Body of pancreas (tissue), 4 donors: ENCODE measurements at places on chromosomes 2 and 18.

DNA sequence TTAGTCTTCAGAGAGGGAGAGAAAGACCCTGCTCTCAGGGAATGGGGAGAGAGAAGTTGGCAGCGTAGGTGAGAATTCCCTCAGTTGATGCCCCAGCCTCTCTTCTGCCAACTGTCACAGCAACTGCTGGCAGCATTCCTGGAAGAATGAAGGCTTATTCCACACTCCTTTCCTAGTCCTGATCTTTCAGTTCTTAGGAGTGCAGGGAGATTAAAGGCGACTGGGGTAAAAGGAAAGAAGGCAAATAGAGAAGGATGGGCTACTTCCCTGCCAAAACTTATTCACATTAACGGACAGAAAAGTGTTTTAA is 65.9 kb upstream of the ACAA2 start:
- DNase-seq = no peak

- DNase-seq = no peak
These were observed 22.4 kb downstream of the CTLA4 start for GRCh38 chr2:203889944-203890343.

DNA sequence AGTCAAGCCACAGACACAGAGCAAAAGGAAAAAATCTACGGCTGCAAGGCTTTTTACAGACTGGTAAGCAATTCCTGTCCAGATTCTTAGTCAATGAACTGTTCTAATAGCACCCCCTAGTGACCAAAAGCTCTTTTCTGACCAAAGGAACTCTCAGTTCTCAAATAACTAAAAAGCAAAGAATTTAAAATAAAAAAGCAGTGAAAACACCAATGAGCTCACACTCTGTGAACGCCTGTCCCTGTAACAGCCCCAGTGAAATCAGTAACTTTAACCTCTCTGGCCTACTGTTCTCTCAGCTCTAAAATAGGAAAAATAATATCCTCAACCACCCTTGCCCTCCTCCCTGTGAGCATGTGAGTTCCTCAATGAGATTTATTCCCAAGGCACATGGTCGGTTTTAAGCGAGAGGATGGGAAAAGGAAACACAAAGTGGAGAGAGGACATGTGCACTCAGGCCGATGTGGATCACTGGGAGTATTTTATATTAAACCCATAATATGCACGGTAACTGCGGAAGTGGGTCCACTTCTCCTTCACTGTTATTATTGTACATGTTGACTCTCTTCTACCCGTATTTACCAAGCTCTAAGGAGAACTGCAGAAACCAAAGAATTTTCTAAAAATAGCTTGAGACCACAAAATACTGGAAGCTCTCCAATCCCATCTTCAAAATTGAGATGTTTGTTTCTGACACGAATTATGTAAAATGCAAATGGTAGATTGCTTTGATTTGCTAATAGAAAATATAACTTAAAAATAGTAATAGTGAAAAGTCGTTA is 128.5 kb downstream of the STK39 start:
- peak; percentile 49 for DNase-seq

GRCh38 chr2:121037480-121037879 is 247.5 kb downstream of the TFCP2L1 start:
- no peak for DNase-seq

GRCh38 chr2:46355756-46356155 is 58.5 kb downstream of the EPAS1 start:
- no peak for DNase-seq

DNA sequence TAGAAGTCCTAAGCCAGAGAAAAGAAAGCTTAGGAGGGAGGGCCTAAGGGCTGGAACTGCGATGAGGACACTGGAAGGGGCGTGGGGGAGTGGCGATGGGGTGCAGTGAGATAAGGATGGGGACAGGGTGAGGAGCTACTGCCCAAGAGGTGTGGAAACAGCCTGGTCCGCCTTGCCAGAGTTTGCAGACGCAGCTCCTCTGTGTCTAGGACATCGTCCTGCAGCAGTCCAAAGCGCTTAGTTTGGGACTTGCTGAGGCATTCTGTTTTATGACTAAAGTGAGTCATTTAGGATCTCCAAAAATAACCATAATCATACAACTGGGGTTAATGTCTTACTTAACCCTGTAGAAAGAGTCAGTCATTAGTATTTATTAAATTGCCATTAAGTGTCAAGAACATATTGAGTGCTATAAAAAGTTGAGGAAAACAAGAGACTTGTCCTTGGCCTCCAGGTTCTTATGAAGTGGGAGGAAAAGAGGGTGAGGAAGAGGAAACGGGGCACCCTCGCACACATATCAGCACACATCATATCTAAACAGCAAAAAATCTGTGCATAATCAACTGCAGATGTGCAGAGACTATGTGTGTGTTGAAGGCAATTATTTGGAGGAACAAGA is 74.8 kb downstream of the CDK15 start:
- no peak for DNase-seq

DNA sequence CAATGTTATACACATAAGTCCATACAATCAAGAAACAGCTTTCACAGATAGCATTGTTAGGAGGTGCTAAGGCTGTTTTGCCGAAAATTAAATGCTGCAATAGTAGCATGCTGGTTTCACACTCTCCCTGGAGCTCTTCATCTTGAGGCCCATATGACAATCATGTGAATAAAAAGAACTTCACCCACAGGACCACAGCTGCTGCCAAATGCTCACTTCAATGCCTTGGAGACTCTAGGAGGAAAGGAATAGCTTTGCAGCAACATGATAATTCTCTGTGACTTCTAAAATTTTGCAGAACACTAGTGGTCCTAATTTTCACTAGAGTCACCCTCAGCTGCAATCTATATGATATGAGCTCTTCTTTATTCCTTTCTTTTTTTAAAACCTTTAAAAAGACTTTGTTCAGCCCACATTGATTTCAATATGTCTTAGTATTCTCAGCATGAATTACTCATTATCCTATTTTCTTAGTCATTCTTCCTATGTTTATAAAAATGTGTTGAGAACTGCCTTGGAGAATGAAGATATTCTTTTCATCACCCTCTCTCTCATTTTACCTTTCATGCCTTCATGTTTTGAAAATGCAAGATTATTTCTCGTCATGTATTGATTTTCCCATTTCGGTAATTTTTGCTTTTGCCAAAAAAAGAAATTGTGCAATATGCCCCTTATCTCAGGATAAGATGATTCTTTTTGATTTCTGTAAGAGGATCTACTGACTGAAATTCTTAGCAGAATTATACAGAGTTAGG is 108.2 kb downstream of the PDE1A start:
- DNase-seq = no peak

DNA sequence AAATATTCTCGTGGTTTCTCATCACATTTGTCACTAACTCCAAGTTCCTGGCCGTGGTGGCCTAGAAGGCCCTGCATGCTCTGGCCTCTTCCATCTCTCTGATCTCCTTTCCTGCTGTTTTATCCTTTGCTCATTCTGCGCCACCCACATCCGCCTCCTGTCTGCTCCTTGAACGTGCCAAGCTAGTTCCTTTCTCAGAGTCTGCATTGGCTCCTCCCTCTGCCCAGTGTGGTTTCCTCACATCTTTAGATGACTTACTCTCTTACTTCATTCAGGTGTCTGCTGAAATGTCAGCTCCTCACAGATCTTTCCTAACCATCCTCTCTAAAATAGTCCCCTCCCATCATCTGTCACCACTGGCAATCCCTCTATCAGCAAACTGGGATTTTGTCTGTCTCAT is 158.6 kb upstream of the RBMS1 start:
- no peak for DNase-seq

- peak; percentile 84 for DNase-seq
These were observed 71.7 kb downstream of the PTRHD1 start for GRCh38 chr2:24721470-24721869.

GRCh38 chr2:158984604-158985135 is 16.2 kb downstream of the TANC1 start:
- no peak for DNase-seq

GRCh38 chr2:67658820-67659219 is 261.7 kb downstream of the ETAA1 start:
- DNase-seq = no peak

GRCh38 chr2:182422864-182423263 is 4.0 kb downstream of the PDE1A start:
- no peak for DNase-seq

DNA sequence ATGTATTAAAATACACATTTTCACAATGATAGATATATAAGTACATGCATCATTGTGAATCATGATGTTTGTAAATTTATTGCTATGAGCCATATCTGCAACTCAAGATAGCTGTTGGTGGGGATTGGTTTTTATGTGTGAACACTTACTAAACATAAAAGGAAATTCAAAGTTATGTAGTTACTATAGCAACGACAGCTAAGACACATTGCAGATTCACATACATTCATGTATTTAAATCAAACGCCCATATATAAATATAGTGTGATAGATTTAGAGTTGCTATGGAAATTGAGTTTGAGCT is 65.6 kb downstream of the MAPRE2 start:
- no peak for DNase-seq

DNA sequence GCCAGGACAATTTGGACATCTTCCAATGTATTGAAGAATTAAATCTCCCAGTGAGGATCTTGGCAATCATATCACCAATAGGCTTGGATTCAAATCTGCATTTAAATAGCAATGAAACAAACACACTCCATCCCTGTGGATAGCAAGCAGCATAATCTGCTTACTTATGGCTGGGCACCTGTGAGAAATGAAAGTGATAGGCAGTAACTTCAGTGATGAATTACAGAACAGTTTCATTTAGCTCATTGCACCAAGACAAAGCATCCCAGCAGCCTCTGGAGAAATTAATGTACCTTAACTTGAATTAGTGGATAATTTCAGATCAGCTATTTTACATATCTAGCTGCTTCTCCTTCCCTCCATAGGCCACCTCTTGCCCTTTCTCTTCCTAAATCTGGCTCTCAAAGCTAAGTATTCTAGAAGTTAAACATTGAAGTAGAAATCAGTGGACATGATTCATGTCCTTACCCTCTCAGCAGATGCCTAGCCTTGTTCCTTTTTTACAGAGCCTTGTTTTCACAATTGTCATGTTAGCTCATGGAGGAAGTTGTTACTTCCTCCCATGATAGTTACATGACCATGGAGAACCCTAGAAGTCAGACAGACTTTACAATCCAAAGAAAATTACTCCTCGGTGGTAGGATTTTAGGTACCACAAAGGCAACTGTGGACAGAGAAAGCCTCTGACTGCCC is 88.5 kb upstream of the TACR1 start:
- no peak for DNase-seq

- no peak for DNase-seq
These were observed 54.5 kb downstream of the FAM124B start for GRCh38 chr2:224347176-224348051.

DNA sequence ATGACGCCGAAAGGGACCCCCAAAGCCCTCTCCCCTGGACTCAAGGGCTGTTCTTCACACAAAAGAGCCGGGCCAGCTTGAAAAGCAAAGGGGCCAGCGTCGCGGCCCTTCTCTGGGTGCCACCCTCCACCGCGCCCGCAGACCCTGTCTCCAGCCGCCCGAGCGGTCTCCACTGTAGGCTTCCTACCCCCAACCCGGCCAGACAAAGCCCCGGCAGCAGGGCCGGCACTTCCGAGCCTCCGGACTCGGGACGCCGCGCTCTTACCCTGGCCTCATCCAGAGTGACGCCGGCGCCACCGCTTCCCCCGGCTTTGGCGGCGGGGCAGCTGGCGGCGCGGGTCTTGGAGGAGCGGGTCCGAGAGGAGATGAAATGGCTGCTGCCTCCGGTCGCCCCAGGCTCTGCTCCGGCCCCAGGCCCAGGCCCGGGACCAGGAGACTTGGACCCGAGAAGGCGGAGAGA is 603 bp downstream of the ATAD2B start:
- DNase-seq = peak; percentile 48

GRCh38 chr2:96265349-96265839 is 403 bp downstream of the TMEM127 start:
- peak; percentile 46 for DNase-seq

- DNase-seq = no peak
These were observed 685.0 kb upstream of the FANCL start for GRCh38 chr2:58926112-58926511.

GRCh38 chr2:26971911-26972786 is 1.7 kb downstream of the MAPRE3 start:
- no peak for DNase-seq

DNA sequence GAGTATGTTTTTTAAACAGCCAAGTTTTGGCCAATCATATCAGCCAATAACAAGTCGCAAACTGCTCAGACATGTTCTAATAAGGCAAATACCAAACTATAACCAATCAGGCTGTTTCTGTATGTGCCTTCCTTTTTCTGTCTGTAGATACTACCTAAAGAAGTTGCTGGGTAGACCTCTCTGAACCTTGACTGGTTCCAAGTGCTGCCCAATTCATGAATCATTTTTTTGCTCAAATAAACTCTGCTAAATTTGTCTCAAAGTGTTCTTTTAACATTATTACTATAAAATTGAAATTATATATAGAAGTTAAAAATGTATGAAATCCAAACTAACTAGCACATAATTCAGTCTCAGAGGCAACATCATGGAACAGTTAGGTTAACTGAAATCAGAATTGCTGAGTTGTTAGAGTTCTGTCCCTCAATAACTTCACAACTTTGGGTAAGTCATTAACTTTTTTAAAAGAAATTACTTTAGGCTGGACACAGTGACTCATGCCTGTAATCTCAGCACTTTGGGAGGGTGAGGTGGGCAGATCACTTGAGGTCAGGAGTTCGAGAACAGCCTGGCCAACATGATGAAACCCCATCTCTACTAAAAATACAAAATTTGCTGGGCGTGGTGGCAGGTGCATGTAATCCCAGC is 4.9 kb upstream of the TTC21B start:
- DNase-seq = no peak

GRCh38 chr2:58107803-58108710 is 61.5 kb downstream of the VRK2 start:
- no peak for DNase-seq

GRCh38 chr2:169977530-169977929 is 150.3 kb downstream of the UBR3 start:
- no peak for DNase-seq

GRCh38 chr2:162967811-162968210 is 129.2 kb upstream of the KCNH7 start:
- DNase-seq = no peak

DNA sequence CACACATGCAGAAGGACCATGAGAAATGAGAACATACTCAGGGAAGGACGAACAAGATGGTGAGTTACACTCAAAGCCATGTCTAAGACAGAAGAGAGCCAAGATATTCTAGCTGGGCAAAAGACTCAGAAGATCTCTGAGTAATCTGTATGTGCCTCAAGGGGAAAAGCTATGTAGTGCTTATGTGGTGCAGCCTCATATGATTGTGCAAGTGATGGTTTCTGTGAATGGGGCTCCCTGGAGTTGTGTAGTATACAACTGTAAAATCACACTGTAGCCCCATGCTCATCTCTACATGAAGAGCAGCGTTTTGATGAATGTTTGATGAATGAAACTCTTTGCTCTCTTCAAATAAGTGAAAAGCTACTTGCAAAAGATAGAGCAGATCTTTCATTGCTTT is 57.5 kb downstream of the OSR1 start:
- no peak for DNase-seq

- no peak for DNase-seq
These were observed 117.5 kb downstream of the ATP9B start for GRCh38 chr18:79186649-79187048.

- DNase-seq = no peak
These were observed 199.2 kb upstream of the SMAD2 start for GRCh38 chr18:48129621-48130082.
